ENCODE measurements at places on chromosomes 5 and 9.

DNA sequence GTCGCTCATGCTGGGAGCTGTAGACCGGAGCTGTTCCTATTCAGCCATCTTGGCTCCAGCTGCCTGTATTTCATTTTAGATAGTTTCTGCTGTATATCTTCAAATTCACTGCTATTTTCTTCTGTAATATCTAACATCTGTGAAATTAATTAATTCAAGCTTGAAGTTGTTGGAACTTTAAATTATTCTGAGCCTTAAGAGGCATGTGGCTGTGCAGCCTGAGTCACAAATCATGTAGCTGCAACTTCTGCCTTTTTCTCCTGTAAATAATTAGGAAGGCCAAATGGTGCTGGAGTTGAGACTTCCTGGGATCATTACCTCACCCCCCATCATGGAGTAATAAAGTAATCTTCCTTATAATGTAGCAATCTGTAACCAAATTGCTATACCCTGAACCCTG, 183.3 kb upstream of the PCSK5 start:
- DNase-seq = no peak

GRCh38 chr5:14380712-14381111, 200.9 kb upstream of the OTULINL start:
- DNase-seq = no peak

- no peak for DNase-seq
Measured at GRCh38 chr9:126564128-126564527, 49.6 kb upstream of the LMX1B start.

DNA sequence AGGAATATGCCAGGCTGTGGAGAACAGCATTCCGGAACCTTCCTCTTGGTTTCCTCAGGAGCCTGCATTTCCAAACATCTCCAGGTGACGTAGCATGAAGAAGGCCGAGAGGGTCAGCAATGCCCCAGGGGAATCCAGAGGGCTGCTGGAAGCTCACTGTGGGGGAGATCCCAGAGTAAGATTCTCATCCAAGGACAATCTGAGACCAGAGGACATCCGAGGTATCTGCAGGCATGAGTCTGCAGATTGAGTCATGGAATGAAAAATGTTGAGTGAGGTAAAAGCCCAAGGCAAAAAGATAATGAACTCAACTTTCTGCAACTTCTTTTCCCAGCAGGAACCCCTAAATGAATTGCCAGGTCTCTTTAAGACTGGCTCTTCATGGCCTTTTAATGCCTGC, 73.5 kb downstream of the KIF4B start:
- DNase-seq = no peak

- DNase-seq = no peak
Measured at GRCh38 chr9:104143550-104143910, 49.4 kb downstream of the SMC2 start.

DNA sequence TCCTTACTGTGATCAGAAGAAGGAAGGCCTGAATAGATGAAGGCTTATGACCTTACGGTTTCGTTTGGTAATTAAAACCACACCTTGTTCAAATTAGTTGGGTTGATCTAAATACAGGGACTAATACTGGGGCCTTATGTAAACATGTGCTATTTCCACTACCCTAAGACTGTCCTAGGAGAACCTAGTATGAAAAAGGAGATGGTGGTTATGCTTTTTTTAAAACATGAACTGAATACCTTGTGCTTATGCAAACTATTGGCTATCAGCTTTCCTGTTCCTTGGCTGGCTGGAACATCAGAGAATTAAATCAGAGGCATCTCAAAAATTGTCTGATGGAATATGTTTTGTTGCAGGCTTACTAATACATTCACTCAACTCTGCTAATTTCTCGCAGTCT, 3.9 kb downstream of the MYOT start:
- no peak for DNase-seq

GRCh38 chr9:130539420-130540223, 39.8 kb upstream of the FUBP3 start:
- DNase-seq = no peak

DNA sequence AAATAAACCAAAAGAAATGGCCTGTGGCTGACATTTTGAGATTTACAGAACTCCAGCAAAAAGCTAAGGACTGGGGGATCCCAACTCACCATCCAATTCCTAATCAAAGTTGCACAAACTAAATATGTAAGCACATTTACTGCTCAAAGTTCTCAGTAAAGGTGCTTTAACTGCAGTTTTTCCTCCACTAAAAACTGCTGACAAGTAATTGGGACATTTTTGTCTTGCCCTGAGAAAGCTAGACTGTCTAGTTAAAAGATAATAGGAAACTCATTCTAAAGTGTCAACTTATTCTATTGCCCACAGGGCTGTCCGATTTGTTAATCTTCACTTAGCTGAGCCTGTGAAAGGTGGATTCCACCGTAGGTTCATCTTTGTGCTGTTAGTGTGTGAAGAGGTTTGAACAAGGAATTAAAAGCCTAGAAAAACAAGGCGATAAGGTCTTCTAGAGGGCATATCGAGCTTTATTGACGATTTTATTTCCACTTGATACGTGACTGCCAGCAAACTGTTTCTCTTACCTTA, 1.0 kb downstream of the DOCK8 start:
- DNase-seq = no peak

DNA sequence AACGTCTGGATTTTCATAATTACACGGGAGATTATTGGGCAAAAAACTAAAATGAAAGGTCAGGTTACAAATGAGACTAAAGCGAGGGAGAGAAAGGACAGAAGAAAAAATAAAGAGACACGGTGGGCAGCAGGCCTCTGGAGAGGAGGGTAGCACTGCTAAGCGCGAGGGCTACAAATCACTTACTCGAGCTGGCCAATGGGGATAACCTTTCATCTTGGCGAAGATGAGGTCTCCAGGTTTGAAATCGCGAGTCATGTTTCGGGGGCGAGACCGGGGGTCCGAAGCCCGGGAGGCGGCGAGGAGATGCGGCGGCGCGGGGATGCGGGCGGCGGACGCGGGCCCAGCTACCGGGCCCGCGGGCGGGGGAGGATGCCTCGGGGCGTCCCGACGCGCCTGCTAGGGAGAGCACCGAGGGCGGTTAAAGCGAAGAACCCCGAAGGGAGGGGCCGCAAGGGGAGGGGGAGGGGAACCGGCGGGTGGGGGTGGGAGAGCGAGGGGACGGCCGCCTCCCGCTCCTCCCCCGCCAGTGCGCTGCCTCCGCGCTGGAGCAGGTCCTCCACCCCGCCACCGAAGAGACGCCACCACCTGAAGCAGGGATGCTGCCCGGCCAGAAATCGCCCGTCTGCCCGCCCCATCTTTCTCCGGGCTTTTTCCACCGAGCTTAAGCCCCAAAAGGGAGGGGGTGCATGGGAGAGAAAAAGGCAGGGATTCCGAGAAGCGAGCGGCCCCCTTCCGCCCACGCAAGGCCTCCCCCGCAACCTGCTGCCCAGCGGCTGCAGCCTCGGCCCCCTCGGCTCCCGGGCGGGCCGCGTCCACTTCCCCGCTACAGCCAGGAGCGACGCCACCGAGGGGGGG, 610 bp downstream of the PSIP1 start:
- DNase-seq = peak; percentile 50

DNA sequence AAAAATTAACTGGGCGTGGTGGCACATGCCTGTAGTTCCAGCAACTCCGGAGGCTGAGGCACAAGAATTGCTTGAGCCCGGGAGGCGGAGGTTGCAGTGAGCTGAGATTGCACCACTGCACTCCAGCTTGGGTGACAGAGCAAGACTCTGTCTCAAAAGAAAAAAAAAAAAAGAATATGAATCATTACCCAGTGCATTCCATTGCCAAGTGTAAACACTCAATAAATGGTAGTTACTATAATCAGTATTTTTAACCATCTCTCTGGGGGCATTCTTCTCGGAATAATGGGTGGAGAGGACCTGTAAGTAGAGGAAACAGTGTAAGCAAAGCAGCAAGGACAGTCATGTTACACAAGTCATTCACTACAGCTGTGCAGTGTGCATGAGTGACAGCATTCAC, 13.8 kb upstream of the RANBP17 start:
- DNase-seq = no peak

GRCh38 chr9:81462801-81463200, 226.5 kb downstream of the TLE1 start:
- DNase-seq = no peak

- no peak for DNase-seq
Measured at GRCh38 chr9:35736201-35736633, 3.8 kb downstream of the CREB3 start.

Measured in stimulated activated CD8-positive, alpha-beta memory T cell treated with anti-CD3 and anti-CD28 coated beads, Interleukin-4, amount 100 ng/mL, for 24 hours (primary cell).